Stimulated activated CD4-positive, alpha-beta T cell treated with anti-CD3 and anti-CD28 coated beads, Interleukin-12 subunit alpha, Interleukin-12 subunit beta, amount 100 ng/mL, for 4 hours (primary cell): ENCODE measurements at places on chromosomes 6 and 20.

DNA sequence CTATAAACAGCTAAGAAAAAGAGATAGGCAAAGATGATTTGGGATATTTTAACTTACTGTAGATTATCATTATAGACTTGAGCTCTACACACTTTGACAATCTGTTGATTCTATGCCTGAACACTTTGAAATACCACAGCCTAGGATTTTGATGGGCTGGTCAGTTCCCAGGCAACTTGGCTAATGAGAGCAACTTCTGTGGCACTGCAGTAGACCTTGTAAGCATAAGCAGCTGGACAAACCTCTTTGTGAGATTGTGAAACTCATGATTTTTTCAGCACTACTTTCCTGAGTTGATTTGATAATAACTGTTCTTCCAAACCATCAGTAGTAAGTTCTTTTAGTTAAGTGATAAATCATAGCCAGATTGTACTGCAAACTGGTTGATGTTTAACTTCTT is 27.1 kb upstream of the ELOVL5 start:
- DNase-seq: no peak

DNA sequence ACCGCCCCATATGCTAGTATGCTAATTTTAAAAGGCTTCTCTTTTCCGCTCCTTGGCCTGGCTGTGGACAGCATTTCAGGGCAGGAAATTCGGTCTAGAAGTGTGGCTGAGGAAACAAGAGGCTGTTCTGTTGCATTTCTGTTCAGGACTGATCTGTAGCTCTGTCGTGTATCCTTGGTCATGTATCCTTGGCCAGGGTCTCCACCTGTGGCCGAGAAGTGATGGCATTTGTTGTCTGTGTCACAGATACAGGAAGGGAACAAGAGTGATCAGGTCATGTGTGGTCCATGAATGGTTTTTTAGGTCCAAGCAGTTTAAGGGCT is 300.5 kb upstream of the SUPT3H start:
- no peak for DNase-seq

GRCh38 chr20:34431168-34431567 is 68.1 kb downstream of the ITCH start:
- no peak for DNase-seq

DNA sequence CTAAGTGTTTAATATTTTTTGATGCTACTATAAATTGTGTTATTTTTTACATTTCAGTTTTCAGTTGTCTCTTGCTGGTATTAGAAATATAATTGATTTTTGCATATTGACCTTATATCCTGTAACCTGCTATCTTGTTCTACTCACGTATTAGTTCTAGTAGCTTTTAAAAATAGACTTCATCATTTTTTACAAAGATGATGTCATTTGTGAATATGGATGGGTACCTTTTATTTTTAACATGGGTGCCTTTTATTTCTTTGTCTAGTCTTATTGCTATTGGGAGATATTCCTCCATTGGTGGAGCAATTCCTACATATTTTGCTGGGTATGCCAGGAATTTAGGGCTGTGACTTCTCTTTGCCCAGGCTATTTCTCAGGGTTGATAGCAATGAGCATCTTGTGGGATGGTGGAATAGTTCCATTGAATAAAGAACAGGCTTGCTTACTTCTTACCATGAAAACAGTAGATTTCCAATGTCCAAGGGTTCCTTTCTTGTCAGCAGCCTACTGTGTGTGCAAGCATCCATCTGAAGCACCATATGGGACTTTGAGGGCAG is 149.7 kb downstream of the CARMIL1 start:
- no peak for DNase-seq

DNA sequence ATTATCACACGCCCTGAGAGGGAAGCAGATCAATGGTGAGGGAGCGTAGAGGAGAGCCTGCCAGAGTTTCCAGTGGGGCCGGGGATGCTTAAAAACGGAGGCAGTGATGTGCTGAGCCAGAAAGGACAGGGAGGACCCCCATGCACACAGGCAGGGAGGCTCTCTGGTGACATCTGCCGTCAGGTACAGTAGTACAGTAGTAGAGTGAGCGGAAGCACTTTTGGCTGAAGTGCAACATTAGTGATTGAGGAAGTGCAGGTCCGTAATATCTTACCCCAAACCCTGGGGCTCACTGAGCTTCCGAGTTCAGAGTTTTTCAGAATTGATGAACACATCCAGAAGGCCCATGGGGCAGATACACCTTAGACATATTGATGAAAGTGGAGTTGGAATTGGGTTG is 42.1 kb downstream of the GFRA4 start:
- DNase-seq: no peak

- DNase-seq: peak; percentile 16
Measured at GRCh38 chr6:41294214-41294872, 7.9 kb upstream of the TREM1 start.

- no peak for DNase-seq
Measured at GRCh38 chr6:135269481-135269891, 88.4 kb downstream of the MYB start.

GRCh38 chr6:144434308-144434990 is 149.3 kb downstream of the UTRN start:
- no peak for DNase-seq

DNA sequence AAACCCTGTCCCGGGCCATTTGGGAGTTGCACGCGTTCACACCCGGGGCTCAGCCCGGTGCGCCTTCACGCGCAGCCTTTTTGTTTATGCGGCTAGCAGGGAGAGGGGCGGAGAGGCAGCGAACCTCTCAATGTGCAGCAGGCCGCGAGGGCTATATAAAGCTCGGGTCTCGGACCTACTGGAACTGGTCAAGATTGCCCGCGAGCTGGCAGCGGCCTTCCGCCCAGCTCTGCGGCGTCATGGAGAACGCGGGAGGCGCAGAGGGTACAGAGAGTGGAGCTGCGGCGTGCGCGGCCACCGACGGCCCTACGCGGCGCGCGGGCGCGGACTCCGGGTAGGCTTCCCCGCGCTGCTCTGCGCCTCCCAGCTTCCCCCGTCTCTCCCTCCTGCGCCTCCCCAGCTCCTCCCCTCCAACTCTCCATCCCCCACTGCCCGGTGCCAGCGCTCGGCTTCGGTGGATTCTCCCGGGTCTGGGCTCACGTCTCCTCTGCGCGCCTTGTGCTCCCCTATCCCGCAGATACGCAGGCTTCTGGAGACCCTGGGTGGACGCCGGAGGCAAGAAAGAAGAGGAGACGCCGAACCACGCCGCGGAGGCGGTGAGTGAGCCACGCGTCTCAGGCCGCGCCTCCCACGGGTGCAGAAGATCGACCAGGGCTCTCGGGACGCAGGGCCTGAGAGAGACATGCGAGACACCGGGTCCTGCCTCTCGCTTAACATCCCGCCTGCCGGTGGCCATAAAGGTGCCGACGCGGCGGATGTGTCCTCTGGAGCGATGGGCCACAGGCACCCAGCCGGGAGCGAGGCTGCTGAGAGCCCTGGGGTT is at the start of gene RIPPLY2:
Gene RIPPLY2 (plus strand): TSS at position 183 of the 823 bp plus-strand sequence. CDS start 57 bp downstream, at position 240.
- peak; percentile 1 for DNase-seq

DNA sequence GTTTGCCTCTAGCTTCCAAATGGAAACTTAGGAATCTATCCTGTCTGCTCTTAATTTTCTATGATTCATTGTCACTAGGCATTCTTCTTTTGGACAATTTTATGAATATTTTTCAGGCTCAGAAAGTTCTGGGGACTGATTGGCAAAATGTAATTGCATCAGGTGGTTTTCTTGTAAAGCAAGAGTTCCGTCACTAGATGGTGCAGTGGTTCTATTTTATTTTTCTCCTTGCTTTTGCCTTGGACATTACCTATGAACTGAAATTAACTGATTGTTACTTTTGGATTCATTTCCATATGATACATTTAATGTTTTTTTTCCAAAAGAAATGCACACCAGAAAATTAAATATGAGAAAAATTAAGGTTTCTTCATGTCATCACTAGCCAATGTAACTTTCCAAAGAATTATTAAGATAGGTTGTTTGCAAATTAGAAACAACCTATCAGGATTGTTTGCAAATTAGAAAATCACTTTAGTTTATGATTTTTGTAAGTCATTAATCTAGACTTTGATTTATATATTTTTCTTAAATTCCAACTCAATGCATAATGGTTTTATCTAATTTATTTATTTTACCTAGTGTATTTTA is 48.0 kb downstream of the TMEM170B start:
- no peak for DNase-seq

DNA sequence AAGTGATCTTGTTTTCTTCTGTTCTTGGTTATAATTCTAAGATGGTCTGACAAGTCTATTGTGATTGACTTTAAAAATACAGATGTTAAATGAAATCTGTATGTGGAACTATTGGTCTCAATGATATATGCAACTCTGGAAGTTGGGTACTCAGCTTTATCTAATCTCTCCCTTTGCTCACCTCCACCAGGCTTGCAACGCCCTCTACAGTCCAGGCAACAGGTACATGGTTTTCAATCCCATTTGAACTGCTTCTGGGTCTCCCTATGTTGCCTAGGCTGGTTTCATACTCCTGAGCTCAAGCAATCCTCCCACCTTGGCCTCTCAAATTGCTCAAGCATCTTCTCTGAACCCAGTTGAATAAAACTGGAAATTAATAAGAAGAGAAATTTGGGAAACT is 25.6 kb upstream of the HLA-DQB1 start:
- DNase-seq: peak; percentile 25

DNA sequence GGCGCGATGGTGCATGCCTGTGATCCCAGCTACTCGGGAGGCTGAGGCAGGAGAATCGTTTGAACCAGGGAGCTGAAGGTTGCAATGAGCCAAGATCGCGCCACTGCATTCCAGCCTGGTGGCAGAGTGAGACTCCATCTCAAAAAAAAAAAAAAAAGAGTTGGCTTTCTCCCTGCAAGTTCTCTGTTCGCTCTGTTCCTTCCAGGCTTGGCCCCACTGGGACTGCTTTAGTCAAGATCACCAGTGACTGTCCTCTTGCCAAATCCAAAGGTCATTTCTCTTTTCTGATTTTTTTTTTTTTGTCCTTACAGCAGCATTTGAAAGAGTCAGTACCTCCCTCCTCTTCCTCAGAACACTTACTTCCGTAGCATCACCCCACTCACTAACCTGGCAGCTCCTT is 10.8 kb upstream of the GNRH2 start:
- DNase-seq: no peak
